ENCODE measurements at places on chromosomes 12 and 14.

- DNase-seq = no peak
These were observed 26.6 kb upstream of the PNMA1 start for GRCh38 chr14:73740618-73741326.

DNA sequence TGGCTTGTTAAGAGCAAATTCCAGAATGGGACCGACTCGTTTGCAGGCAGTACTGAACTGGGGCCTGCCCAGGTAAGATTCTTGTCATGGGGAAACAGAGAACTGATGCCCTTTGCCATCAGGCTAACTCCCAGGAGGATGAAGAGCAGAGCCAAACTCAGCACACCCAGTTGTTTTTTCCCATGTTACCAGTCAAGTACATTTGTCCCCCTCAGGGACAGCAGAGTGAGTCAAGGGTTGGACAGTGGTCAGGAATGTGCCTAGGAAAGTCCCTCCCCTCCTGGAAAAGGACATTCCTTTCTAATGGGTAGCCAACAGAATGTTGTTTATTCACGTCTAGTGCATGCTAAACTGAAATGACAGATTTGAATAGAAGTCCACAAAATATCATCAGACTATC is 1.6 kb downstream of the ART4 start:
- DNase-seq = no peak

- no peak for DNase-seq
These were observed 14.8 kb downstream of the OSBPL8 start for GRCh38 chr12:76544601-76545261.

- no peak for DNase-seq
These were observed 66.6 kb downstream of the FBXL14 start for GRCh38 chr12:1527789-1528188.

GRCh38 chr12:131949431-131950181 is at the start of gene EP400:
TSS of gene EP400 (plus strand) at chr12:131949942. CDS start at chr12:131960620, 10,678 bp downstream.
- peak; percentile 96 for DNase-seq

GRCh38 chr12:131603939-131604795 is 106.7 kb upstream of the SFSWAP start:
- no peak for DNase-seq

DNA sequence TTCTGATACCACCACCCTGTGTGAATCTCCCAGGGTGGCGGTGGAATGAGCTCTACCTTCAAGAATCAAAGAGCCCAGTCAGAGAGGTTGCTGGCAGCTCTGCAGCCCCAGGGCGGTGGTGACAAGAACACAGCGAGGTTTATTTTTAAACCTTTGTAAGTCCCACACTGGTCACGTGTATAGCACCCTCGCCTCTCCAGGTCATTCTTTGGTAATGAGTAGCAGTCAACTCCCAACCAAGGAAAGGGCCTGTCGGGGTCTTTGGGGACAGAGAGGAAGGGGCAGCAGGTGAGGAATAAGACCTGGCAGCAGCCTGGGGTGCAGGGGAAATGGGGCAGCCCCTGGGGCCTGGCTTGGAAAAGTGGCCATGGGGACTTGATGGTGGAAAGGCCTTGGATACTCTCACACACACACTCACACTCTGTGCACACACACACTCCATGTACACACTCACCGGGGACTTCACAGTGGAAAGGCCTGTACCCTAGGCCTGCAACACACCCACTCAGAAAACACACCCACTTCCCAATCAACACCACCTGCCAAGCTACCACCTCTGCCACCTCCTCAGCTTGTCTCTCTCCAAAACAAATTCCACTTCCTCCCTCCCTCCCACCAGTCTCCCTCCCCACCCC is 178.6 kb downstream of the DPF3 start:
- no peak for DNase-seq

GRCh38 chr14:91108941-91109611 is 4.8 kb upstream of the DGLUCY start:
- DNase-seq = no peak

GRCh38 chr12:43676183-43676813 is 82.3 kb downstream of the PUS7L start:
- DNase-seq = peak; percentile 22

- DNase-seq = no peak
These were observed 30.5 kb downstream of the RAB35 start for GRCh38 chr12:120085920-120086645.

DNA sequence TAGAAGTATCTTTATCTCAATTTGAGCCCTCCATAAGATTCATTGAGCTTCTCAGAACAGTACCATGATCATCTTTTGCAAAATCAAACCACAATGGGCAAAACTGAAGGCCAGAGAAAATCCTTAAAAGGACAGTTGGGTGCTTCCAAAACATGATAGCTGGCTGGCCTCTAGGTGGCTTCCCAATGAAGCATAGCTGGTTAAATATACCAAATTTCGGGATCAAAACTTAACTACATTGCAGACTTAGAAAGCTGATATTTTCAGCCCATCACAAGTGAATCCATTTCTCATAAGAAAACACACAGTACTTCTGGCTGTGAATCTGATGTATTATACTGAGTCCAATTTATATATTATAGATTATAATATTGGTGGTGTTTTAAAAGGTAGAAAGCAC is 15.3 kb upstream of the PIK3C2G start:
- no peak for DNase-seq

DNA sequence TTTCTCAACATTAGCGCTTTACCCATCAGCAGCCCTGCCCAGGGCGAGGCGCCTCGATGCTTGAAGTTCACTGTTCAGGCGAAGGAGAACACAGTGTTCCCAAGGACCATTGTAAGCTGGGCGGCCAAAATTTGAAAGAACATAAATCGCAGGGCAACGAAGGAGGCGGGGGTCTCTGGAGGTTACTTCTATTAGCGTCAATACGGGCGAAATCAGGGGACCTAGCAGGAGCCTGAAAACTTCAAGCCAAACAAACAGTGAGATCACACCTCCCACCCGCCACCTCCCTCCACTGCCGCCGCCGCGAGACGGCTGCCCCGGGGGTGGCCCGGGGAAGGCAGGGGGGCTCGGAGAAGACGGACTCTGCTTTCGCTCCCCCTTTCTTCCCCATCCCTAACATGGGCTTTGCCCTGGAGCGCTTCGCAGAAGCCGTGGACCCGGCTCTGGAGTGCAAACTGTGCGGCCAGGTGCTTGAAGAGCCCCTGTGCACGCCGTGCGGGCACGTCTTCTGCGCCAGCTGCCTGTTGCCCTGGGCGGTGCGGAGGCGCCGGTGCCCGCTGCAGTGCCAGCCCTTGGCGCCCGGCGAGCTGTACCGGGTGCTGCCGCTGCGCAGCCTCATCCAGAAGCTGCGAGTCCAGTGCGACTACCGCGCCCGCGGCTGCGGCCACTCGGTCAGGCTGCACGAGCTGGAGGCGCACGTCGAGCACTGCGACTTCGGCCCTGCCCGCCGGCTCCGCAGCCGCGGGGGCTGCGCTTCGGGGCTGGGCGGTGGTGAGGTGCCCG is at the start of gene PDZRN4:
Gene PDZRN4 (plus strand): TSS at position 263 of the 783 bp plus-strand sequence.
- peak; percentile 35 for DNase-seq

- no peak for DNase-seq
These were observed 74.8 kb upstream of the FOXN3 start for GRCh38 chr14:89491711-89492381.

DNA sequence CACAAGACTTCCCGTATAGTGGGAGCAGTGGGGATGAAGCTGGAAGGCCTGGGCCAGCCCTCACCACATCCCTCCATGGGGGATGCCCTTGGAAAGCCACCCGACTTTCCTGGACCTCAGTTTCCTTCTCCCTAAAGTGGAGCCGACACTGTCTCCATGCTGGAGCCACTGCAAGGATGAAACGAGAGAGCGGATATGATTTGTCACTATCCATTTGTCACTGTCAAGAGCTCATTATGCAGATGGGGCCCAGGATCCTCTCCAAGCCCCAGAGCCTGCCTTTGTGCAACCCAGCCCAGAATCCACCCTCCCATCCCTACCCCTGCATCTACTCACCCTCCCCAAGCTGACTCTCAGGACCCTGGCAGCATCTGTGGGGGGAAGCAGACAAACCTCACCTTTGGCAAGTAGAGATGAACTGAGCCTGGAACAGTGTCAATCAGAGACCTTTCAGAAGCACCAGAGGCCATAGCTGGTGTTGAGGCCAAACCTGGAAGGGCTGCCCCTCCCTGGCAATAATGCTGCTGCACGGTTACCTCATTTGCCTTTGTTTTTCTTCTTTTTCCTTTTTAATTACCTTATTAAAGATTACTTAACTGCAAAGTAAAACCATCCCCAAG is 287.7 kb upstream of the RTL1 start:
- no peak for DNase-seq

GRCh38 chr14:70920608-70921007 is 13.3 kb downstream of the PCNX1 start:
- no peak for DNase-seq

DNA sequence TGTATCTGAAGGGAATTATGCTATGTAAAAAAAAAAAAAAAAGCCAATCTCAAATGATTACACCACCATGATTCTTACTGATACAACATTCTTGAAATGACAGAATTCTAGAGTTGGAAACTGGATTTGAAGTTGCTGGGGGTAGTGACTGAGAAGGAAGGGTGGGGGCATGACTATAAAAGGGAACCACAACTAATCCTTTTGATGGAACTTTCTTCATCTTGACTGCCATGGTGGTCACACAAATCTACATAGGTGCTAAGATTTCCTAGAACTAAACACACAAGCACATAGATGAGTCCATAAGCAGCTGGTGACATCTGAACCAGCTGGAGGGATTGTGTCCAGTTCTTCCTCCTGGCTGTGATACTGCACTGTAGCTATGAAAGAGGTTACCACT is 51.4 kb downstream of the CLMN start:
- DNase-seq = no peak

DNA sequence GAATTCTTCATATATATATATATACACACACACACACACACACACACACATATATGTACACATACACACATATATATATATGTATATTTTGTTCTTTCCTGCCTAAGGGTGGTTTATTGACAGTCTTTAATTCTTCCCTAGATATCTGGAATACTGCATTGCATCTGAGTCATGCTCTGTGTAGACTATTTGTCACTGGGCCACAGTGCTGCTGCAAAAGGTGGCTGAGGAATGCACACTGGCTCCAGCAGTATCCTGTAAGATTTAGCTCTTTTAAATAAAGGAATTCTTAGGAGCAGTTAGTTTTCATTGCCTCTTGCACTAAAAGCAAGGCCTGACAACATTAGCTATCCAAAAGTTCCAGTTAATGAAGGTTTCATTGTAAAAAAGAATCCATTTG is 200.9 kb downstream of the APAF1 start:
- DNase-seq = no peak

- peak; percentile 44 for DNase-seq
These were observed 54.3 kb upstream of the SRSF5 start for GRCh38 chr14:69712599-69713088.

Measured in NCI-H2081 (cell line).